Stimulated activated CD8-positive, alpha-beta memory T cell treated with anti-CD3 and anti-CD28 coated beads, Interleukin-4, amount 100 ng/mL, for 4 hours (primary cell): ENCODE measurements at places on chromosomes 11 and 22.

DNA sequence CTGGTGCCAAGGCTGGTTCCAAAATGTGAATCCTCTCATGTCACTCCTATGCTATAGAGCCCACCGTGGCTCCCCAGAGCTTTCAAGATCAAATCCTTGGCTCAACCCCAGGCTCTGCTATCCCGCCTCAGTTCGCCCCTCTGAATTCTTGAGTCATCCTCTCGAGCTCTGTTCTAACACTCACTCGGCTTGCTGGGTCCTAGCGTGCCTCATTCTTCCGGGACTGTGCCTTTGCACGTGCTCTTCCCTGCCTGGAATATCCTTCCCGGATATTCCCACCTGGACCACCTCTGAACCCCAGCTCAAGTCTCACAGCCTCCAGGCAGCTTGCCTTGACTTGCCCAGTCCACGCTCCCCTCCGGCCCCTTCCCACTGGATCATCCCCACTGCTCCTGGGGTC is 13.0 kb downstream of the KCTD17 start:
- no peak for DNase-seq

DNA sequence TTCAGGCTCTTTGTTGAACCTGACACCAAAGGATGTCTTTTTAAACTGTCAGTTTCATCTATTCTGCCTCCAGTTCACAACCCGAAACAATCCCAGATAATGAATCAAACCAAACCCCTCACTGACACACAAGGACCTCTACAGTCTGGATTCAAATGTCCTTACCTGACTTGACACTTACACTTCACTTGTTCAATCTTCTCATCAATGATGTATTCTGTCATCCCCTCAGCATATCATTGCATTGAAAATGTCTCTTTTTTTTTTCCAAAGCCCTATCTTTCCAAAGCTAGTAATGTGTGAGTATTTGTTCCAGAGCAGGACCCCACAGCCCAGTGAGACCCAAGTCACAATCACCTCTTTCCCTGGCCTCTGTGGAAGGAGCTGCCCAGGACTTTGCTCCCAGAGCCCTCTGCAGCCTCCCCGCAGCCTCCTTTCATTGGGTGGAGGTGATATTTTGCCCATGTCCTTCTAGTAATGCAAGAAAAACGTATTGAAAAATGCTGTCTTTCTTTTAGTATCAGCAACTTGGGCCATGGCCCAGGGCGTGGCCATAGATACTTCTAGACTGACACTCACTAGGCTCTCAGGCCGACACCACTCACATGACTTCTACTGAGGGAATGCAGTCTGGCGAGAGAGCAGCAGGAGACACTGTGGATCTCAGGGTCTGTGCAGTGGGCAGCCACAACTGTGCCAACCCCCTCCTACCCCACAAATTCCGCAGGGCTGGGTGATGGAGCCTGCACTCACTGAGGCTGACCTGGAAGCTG is 18.2 kb downstream of the RFPL3 start:
- DNase-seq = no peak

- DNase-seq = no peak
Measured at GRCh38 chr22:32717337-32718240, 83.9 kb upstream of the TIMP3 start.

- no peak for DNase-seq
Measured at GRCh38 chr11:44116234-44116830, 20.9 kb downstream of the EXT2 start.

GRCh38 chr11:33808228-33808828 is 34.0 kb upstream of the FBXO3 start:
- peak; percentile 61 for DNase-seq
